Cortex of kidney (tissue), 1 donor: ENCODE measurements at places on chromosomes 2 and 18.

DNA sequence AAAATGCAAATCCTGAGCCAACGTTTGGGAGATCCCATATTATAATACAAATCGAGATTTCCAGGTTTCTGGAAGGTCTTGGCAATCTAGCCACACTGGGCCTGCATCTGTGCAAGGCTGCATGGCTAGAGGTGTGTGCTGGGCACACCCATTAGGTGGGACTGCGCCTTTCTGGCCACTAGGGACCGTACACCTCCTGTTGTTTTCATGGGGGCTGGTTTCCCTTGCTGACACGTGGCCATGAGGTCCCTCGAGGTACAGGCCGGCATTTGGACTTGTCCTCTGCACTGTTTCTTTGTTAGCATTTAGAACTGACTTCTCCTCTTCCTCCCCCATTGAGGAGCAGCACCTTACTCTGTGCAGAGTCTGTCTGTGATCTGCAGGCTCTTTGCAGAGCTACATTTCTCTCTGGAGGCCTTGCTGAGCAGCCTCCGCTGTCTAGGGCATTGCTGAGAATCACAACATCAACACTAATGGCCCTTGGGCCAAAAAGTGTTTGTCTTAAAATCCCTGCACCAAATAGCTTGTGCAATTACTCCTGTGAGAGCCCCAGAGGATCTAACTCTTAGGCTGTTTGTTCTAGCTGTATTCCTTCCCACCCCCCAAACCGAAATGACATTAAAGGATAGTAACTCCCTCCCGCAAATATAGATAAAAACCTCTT, 131.2 kb downstream of the NEDD4L start:
- no peak for DNase-seq

DNA sequence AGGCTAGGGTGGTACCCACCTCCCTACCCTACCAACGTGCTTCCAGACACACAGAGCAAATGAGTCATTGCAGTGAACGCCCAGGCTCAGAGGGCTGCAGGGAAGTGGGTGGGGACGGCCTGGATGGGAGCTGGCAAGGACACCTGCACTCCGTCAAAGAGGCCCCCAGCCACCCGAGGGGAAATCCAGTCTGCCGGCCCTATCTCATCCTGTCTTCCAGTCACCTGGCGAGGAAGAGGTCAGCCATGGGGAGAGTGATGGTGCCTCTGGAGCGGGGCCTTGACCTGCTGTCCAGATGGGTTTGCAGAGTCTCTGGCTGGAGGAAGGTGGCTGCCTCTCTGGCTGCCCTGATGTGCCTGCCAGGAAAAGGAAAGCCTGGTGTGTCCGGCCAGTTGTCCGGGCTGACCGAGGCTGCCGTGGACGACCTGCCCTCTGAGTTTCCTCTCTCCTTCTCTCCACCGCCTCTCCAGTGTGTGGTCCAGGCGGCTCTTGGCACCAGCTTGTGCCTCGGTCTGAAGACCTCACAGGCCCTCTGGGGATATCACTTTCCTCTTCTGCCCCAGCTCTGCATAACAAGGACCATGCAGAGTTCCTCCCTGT, 209.7 kb upstream of the COPS8 start:
- no peak for DNase-seq

DNA sequence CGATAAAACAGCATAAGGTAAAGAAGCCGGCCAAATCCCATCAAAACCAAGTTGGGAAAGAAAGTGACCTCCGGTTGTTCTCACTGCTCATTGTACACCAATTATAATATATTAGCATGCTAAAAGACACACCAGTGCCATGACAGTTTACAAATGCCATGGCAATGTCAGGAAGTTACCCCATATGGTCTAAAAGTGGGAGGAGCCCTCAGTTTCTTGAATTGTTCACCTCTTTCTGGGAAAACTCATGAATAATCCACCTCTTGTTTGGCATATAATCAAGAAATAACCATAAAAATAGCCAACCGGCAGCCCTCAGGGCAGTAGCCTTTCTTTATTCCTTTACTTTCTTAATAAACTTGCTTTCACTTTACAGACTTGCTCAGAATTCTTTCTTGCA, 544.9 kb upstream of the SETBP1 start:
- DNase-seq, result no peak

GRCh38 chr2:128510701-128511397, 192.2 kb upstream of the HS6ST1 start:
- no peak for DNase-seq

GRCh38 chr18:65235966-65236624, 514.7 kb upstream of the CDH7 start:
- no peak for DNase-seq

DNA sequence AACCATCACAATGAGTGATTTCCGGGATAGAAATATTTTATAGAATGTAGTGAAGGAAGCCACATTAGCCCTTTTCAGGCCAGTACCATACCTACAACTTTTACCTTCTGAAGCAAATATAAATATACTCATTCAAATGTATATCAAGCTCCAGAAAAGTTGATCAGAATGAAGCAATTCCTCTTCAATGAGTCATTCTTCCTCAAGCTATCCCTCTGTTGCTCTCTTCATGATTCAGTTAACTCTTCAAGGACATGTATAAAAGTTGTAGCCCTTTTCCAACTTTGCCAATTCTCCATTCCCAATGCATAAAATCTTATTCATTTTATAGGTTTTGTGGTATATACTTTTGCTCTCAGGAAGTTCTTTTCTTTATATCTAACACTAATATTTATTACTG, 242.1 kb upstream of the RGPD4 start:
- DNase-seq, result no peak

GRCh38 chr2:112942654-112943002, 31.7 kb downstream of the IL37 start:
- DNase-seq, result no peak

DNA sequence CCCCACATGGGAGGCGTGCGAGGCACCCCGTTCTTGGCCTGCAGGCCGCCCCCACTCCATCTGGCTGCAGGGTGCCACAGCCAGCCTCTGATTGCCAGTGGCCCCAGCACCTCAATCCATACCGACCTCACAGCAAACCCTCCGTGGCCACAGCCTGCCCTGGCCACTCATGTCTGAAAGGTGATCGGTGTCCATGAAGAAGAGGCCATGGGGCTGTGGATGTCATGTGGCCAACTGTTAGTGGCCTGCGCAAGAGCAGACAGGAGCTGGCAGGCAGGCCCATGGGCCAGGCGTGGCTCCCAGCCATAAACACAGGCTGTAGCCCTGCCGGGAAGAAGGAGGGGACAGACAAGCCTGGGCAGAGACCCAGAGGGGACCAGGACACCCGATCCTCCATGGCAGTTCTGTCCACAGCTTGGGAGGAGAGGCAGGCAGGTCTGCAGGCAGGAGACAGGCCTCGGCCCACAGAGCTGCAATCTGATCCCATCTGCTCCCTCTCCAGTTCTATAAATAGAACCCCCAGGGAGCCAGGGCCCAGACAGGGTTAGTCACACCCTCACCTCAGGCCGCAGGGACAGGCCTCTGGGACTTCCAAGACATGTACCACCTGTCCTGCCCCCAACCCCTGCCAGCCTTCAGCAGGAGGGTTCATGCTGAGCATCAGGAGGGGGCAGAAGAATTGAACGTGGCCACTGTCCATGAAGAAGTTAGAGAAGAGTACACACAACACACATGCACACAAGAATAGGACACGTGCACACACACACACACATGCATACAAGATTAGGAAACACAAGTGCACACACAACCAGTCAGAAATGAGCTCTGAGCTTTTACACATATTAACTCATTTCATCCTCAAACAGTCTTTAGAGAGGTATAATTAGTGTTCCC, 16.9 kb downstream of the STEAP3 start:
- no peak for DNase-seq

- no peak for DNase-seq
These were observed 28.6 kb downstream of the RBMS1 start for GRCh38 chr2:160465002-160465401.

- DNase-seq, result no peak
These were observed 31.4 kb upstream of the CD226 start for GRCh38 chr18:69978732-69979715.

DNA sequence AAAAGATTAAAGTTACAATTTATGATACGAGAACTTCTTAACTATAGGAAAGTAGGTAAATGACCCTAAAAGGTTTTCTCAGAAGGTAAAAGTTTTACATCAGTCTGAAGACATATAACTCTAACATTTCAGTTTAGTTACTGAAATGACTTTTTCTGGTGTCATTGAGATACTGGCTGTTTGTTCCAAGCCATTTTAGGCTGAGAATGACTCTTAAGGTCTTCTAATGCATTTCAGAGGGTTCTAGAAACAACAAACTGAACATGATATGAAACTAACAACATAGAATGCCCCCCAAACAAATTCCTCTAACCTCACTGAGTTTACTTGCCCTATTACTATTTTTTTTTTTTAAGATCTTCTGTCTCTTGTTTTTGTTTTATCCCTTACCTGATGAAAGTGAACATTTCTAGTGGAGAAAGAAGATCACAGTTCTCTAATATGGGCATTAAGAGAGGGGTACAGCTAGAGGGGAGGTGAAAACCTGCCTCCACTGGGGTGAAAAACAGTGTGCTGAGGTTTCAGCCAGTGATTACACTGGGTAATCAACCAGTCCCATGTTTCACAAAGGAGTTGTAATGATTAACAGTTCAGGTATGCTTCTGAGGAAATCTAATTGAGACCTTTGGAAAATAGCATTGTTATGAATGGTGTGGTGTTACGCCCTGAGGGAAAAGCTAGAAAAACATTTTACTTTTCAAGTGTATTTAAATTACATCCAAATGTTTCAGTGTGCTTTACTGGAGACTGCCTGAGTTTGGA, 11.2 kb downstream of the NABP1 start:
- DNase-seq, result no peak

DNA sequence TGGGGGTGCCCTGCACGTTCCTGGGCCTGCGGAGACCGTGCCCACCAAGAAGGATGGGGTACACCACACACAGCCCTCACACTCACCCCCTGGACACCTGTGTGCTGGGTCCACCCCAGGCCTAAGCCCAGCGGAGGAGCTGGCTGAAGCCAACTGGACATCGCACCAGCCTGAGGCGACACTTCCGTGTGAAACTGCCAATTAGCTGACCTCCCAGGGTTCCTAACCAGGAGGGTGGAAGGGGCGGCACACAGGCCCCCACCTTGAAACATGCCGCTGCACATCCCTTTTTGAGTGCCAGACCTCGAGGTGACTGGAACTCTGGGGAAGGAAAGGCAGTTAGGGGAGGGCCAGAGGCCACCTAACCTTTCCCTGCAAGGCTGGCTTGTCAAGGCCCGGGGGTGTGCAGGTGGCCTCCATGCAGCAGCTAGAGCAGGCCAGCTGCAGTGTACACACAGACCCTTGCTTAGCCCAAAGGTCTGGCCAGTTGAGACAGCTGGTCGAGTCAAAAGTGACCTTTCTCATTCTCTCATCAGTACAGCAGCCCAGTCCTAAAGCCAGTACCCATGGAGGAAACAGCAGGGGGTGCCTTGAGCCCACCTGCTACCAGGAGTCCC, 4.5 kb downstream of the STK25 start:
- no peak for DNase-seq

DNA sequence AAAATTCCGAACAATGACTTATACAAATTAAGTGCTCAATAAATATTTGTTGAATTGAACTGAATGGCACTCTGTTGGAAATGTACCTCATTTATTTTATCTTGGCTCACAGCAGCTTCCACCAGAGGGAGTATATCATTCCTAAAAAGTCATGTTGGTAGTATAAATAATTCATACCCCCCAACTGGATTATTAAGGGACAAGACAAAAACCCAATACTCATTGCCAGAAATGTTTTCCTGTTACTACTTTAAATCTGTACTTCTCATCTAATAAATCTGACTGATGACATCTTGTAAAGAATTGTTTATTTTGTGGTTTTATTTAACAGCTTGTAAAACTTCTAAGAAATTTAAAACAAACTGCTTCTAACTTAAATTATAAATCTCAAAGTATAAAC, 163.9 kb downstream of the CDH2 start:
- DNase-seq, result no peak

GRCh38 chr2:107132070-107132469, 246.1 kb upstream of the ST6GAL2 start:
- DNase-seq, result no peak

DNA sequence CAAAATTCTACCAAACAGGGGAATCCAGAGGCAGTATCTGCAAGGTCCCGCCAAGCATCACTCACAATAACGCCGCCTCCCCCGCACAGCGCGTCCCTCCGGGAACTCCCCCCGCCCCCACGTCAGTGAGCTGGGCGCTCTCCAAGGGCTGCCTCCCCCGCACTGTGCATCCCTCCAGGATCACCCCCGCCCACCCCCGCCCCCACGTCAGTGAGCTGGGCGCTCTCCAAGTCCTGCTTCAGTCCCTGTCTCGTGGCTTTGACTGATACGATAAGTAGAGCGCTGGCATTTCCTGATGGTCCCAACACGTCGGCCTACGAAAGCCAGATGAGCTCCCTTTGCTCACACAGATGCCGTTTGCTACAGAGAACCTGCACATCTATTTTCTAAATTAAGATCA, 130.7 kb upstream of the TPO start:
- no peak for DNase-seq

DNA sequence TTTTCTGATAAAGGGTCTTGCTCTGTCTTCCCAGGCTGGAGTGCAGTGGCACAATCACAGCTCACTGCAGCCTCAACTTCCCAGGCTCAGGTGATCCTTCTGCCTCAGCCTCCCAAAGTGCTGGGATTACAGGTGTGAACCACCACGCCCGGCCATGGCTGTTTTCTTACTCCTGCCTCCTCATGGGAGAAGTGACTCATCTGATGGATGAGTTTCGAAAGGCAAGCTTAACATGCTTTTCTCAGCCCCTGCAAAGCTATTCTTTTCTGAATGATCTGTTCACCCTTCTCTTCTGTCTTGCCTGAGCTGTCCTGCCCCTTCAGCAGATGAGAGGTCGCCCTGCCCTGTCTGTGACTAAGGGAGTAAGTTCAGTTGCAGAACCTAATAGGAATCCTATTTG, 929 bp upstream of the CREG2 start:
- DNase-seq, result no peak

DNA sequence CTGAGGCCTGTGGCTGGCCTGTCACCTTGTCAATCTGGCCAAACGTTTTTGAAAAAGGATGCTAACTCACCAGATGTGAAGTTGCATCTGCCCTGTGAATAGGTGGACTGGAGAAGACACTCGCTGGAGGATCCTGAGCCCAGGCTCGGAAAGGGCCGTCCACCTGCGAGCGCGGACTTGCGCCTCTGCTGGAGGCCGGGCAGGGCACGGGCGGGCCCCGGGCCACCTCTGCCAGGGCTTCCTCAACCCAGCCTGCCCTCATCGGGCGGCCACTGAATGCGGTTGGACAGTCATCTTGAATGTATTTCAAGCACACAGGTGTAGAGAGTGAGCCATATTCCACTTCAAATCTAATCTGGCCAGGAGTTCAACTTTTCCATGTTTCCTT, 83.9 kb downstream of the FAM210A start:
- DNase-seq, result no peak

- DNase-seq, result no peak
These were observed 205.6 kb downstream of the RTP5 start for GRCh38 chr2:242075168-242075567.
